ENCODE measurements at places on chromosomes 5 and 9. TPM values are rescaled to one million over a fixed set of nuclear protein-coding genes. Genes with fewer than 3 reads are reported as not detected.

The NOXA1 gene
- polyA plus RNA-seq = 14.3 TPM

The NMUR2 gene
- not detected for polyA plus RNA-seq

The PHF24 gene
- polyA plus RNA-seq = 0.07 TPM

The GRIN3A gene
- polyA plus RNA-seq = under 0.01 TPM

The ORM2 gene
- not detected for polyA plus RNA-seq
